Pancreas (tissue), 10 donors: ENCODE measurements at places on chromosomes 4 and X. TPM values are rescaled to one million over a fixed set of nuclear protein-coding genes. Genes with fewer than 3 reads are reported as not detected.
A peak's percentile ranks its signal among the peaks of the same experiment; 100 is the strongest.

DNA sequence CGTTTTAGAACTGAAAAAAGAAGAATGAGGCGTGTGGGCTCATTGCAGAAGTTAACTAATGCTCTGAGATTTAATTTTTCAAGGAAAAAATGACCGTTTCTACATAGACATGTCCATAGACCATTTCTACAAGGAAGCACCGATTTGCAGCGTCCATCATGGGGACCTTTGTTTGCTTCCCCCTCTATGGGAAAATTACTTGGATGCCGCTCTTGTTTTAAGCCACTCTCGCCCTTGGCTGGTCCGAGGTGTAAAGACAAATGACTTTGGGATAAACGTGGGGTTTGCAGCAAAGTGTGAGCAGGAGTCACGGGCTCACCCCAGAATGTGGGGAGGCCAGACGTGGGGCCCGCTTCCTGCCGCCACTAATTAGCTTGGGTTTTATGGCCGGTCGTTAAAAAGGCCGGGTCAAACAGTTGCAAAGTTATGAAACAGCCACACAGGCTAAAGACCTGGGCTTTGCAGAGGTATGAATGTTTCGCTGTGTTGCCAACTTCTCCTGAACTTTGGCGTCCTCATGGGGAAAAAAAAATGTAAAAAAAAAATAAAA is 235.9 kb downstream of the SHOX start:
- no peak overlapping the region for H3K27ac ChIP-seq
- no peak for DNase-seq
- no peaks in the 10 kb centered on the region for H3K4me1 ChIP-seq
- H3K36me3 ChIP-seq, result no peaks in the 10 kb centered on the region
- H3K27me3 ChIP-seq, result no peaks in the 10 kb centered on the region

The PLP1 gene
- polyA plus RNA-seq, result 0.30 TPM

DNA sequence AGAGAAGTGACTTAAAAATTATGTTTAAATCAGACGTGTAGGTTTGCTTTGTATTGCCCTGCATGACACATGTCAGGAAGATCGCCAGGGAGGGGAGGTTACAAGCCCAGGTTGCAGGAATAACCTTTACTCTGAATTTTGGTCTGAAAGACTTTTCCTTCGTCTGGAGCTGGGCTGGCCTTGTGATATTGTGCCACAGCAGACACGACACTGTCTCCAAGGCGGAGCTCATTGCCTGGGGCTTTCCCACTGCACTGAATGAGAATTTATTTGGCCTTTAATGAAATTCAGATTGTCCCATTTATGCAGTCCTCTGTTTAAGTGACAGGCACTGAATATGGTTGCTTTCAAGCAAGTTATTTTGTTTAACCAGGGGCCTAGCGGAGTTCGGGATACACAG is 45.1 kb downstream of the RHOH start:
- H3K27ac ChIP-seq, result no peak overlapping the region
- no peaks in the 10 kb centered on the region for H3K4me1 ChIP-seq
- H3K4me3 ChIP-seq, result no peak overlapping the region
- H3K27me3 ChIP-seq, result no peaks in the 10 kb centered on the region

DNA sequence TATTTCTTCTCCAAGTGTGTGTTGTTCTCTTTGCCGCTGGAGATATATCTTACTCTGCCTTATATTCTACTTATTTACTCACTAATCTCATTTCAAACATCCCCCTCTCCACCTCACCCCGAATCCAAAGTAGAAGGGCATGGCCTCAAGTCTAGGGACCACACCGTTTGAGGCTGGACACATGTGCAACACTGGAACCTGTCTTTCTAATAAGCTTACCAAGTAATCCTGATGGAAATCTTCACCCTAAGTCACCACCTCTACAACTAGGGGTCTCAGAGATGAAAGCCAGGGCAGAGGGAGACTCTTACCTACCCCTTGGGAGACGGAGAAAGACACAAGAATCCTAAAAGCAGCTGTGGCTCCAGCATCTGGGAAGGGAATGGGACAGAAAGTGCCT is 6.0 kb downstream of the PROM1 start:
- DNase-seq, result no peak
- no peak overlapping the region for H3K4me3 ChIP-seq
- peak overlapping the region; percentile 8 for H3K27ac ChIP-seq
- H3K4me1 ChIP-seq, result no peaks in the 10 kb centered on the region
- H3K36me3 ChIP-seq, result no peaks in the 10 kb centered on the region

DNA sequence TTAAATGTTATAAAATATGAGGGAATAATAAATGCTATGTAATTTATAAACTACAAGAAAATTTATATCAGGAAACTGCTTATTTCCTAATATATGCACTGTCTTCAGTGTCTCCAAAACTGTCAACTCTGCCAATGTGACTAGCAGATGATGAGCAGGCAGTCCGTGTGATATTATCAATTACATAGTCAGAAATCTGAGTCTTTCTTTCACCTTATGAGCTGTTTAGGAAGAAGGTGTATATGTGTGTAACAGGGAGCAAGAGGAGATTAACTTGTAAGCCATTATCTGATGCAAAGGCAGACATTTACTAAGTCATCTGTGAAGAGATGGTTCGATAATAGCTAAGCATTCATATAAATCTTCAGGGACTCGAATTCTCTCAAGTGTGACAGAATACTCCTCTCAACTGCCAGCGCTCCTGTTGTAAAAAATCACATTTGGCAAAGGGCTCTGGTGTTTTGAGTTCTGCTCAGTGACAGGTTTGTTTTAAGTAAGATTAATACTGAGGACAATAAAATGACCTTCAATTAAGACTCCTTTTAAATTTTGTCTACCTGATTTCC is 79.7 kb downstream of the SNCA start:
- H3K36me3 ChIP-seq, result no peaks in the 10 kb centered on the region
- H3K4me3 ChIP-seq, result no peak overlapping the region
- H3K27ac ChIP-seq, result no peak overlapping the region
- no peaks in the 10 kb centered on the region for H3K27me3 ChIP-seq

The BRS3 gene
- 0.21 TPM for polyA plus RNA-seq

GRCh38 chr4:5218376-5219069 is 167.2 kb downstream of the STK32B start:
- no peak overlapping the region for H3K4me3 ChIP-seq
- no peak overlapping the region for H3K27ac ChIP-seq
- DNase-seq, result no peak
- H3K36me3 ChIP-seq, result no peaks in the 10 kb centered on the region
- H3K4me1 ChIP-seq, result no peaks in the 10 kb centered on the region

DNA sequence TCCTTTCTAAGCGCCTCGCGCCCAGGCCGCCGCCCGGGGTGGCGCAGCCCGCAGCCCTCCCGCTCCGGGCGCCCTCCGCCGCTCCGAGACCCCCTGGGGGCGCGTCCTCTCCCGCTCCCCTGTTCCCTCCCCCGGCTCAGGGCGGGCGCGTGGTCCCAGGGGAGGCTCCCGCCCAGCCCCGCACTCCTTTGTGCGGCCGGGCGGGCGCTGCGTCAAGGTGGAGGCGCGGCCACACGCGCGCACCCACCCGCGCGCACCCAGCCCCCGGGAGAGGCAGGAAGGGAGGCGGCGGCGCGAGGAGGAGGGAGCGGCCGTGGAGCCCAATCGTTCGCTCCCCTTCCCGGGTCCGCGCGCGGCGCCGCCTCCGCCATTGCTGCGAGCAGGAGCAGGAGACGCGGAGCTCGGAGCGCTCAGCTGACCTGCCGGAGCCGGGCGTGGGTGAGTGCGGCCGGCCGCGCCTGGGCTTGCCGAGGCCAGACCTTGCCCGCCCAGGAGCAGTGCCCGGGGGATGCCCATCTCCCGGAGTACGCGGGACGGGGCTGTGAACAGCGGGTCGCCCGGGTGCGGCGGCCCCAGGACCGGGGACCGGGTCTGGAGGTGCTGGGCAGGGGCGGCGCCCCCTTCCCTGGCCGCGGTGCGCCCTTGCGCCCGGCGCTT is at the start of gene NSG1:
NSG1 (plus strand) TSS at position 367 of the 657 bp plus-strand sequence. CDS start 528 bp downstream, outside the sequence.
- no peak within 1 kb of the TSS for H3K4me3 ChIP-seq
- no peaks in the 10 kb centered on the region for H3K36me3 ChIP-seq
- no peaks in the 10 kb centered on the region for H3K27me3 ChIP-seq
- H3K4me1 ChIP-seq, result no peaks in the 10 kb centered on the region
- no peak within 1 kb of the TSS for H3K27ac ChIP-seq

The CLNK gene
- 0.19 TPM for polyA plus RNA-seq

DNA sequence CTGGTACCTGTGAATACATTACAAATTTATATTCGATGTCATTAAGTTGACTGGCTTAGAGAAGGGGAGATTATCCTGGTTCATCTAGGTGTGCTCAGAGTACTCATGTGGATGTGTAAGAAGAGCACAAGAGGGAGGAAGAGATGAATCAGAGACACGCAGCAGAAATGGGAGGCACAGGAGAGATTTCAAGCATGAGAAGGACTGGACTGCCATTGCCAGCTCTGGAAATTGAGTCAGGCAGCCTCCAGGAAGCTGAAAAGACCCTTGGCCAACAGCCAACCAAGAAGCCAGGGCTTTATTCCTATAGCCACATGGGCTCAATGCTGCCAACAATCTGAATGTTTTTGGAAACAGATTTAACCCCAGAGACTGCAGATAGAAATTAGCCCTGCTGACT is 1390.0 kb downstream of the STIM2 start:
- H3K4me1 ChIP-seq, result no peaks in the 10 kb centered on the region
- H3K27ac ChIP-seq, result no peak overlapping the region
- DNase-seq, result no peak
- no peaks in the 10 kb centered on the region for H3K27me3 ChIP-seq

DNA sequence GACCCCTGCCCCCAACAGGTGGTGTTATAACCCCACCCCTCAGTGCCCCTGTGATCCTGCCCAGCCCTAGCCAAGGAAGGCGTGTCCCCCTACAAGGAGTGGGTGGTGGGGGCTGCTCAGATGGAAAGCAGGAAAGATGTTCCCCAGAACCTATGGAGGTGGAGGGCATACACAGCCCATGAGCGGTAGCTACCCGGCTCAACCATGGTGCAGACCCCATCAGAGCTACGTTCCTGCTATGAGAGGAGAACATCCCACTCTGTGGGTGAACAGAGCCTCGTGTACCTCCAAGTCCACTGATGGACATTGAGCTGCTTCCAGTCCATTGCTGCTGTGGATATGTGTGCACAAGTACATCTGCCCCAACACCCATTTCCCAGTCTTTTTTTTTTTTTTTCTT is 71.1 kb downstream of the SHOX start:
- no peak overlapping the region for H3K4me3 ChIP-seq
- H3K27ac ChIP-seq, result no peak overlapping the region
- H3K27me3 ChIP-seq, result no peaks in the 10 kb centered on the region
- H3K4me1 ChIP-seq, result no peaks in the 10 kb centered on the region
- no peaks in the 10 kb centered on the region for H3K36me3 ChIP-seq

- no peaks in the 10 kb centered on the region for H3K36me3 ChIP-seq
- peaks cover 2% of the 10 kb centered on the region for H3K4me1 ChIP-seq
- DNase-seq, result no peak
- H3K27ac ChIP-seq, result no peak overlapping the region
Measured at GRCh38 chr4:7078025-7078424, 10.2 kb upstream of the GRPEL1 start.

GRCh38 chr4:37540486-37540885 is 145.7 kb downstream of the RELL1 start:
- no peak overlapping the region for H3K27ac ChIP-seq
- no peak overlapping the region for H3K4me3 ChIP-seq
- DNase-seq, result no peak

The RPS6KA6 gene
- polyA plus RNA-seq, result 1.9 TPM

The FGF2 gene
- 0.59 TPM for polyA plus RNA-seq

The BEX1 gene
- polyA plus RNA-seq, result 52.1 TPM

DNA sequence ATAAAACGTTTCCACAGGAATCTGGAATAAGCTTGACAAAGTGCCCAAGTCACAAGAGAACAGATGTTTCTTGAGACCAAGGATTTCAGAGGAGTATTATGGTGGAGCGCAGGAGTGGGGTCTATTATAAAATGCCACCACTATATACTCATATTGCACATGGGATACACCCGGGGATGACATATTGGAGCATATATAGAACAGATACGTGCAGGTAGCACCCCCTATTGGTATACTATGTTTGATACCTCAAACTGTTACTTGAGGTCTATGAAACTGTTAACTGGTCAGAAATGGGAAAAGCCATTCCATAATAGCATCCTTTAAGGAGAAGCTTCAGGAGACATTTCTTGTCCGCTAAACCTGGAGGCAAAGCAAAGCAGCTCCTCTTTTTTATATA is 86.0 kb downstream of the PCYT1B start:
- no peak for DNase-seq
- H3K4me1 ChIP-seq, result no peaks in the 10 kb centered on the region
- H3K27me3 ChIP-seq, result no peaks in the 10 kb centered on the region

DNA sequence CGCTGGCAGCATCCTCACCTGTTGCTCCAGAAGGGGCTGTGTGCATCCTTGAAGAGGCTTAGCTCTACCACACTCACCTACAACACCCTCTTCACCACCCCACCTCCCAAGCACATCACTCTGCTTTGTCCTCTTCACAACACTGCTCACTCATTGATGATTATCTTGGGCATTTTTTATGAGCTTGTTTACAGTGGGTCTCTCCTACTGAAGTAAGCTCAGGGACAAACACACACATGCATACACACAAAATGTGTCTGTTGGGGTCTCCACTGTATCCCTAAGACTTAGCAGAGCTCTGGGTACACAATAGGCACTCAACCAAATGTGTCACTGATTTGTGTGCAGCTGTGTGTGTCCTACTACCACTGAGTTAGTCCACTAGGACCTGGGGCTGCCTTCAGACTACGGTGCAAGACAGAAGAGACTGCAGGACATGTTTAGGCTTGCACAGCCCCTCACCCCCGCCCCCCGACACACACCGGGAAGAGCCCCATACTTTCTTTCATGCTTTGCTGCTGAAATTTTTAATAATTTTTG is 1.3 kb upstream of the GABRE start:
- H3K27ac ChIP-seq, result no peak overlapping the region
- H3K4me3 ChIP-seq, result no peak overlapping the region
- no peak for DNase-seq
- H3K4me1 ChIP-seq, result no peaks in the 10 kb centered on the region
- H3K36me3 ChIP-seq, result no peaks in the 10 kb centered on the region

The COL25A1 gene
- 0.14 TPM for polyA plus RNA-seq

The DDX53 gene
- polyA plus RNA-seq, result not detected

DNA sequence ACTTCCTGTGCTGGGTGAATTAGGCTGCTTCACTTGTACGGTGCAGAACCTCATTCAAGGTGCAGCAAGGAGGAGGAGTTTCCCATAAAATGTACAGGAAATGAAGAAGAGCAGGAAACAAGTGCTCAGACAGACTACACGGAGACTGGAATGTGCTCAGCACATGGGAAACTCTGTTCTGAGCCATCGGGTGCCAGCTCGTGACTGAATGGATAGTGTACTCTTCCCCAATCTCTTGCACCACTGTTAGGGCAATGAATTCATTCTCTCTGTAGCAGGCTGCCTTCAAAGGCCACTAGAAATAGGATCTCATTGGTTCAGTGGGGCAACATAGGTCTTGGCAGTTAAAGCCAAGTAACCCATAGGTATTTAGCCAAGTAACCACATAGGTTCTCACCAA is 200.0 kb upstream of the LDB2 start:
- no peaks in the 10 kb centered on the region for H3K4me1 ChIP-seq
- no peak overlapping the region for H3K27ac ChIP-seq
- DNase-seq, result no peak

The CLGN gene
- polyA plus RNA-seq, result 1.1 TPM

The PPBP gene
- polyA plus RNA-seq, result not detected
